Kidney epithelial cell (primary cell): ENCODE measurements at places on chromosomes 1 and 21.

DNA sequence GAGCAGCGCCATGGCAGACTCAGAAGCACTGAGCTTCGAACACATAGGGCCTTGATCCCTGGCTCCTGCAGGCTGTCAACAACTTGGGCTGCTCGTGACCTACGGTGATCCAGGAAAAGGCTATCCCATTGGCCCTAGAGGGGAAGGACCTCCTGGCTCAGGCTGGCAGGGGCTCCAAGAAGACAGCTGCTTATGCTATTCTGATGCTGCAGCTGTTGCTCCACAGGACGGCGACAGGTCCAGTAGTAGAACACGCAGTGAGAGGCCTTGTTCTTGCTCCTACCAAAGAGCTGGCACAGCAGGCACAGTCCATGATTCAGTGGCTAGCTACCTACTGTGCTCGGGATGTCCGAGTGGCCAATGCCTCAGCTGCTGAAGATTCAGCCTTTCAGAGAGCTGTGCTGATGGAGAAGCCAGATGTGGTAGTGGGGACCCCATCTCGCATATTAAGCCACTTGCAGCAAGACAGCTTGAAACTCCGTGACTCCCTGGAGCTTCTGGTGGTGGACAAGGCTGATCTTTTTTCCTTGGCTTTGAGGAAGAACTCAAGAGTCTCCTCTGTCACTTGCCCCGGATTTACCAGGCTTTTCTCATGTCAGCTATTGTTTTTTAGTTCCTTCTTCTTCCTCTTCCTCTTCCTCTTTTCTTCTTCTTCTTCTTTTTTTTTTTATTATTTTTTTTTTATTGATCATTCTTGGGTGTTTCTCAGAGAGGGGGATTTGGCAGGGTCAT lies 18.9 kb downstream of the ITLN2 start:
- DNase-seq: no peak

GRCh38 chr1:185853739-185854138 lies 119.5 kb downstream of the HMCN1 start:
- DNase-seq: peak; percentile 14

- DNase-seq: no peak
Observed at GRCh38 chr1:15730423-15730822, 5.6 kb upstream of the SLC25A34 start.

DNA sequence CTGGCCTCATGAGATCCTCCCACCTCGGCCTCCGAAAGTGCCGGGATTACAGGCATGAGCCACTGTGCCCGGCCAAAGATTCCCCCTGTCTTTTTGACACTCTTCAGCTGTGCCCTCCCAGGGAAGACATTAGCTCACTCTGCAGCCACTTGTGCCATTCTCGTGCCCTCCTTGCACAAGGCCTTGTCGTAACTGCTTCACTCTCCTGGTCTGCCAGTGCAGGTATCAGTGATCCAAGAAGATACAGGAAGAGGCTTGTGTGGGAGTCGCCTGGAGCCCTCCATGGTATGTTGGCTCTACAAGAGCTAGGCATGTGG lies 22.0 kb upstream of the WDR26 start:
- no peak for DNase-seq

GRCh38 chr1:84851839-84852238 lies 41.2 kb downstream of the LPAR3 start:
- peak; percentile 60 for DNase-seq

- DNase-seq: no peak
Observed at GRCh38 chr1:241658081-241658793, 6.2 kb downstream of the WDR64 start.

DNA sequence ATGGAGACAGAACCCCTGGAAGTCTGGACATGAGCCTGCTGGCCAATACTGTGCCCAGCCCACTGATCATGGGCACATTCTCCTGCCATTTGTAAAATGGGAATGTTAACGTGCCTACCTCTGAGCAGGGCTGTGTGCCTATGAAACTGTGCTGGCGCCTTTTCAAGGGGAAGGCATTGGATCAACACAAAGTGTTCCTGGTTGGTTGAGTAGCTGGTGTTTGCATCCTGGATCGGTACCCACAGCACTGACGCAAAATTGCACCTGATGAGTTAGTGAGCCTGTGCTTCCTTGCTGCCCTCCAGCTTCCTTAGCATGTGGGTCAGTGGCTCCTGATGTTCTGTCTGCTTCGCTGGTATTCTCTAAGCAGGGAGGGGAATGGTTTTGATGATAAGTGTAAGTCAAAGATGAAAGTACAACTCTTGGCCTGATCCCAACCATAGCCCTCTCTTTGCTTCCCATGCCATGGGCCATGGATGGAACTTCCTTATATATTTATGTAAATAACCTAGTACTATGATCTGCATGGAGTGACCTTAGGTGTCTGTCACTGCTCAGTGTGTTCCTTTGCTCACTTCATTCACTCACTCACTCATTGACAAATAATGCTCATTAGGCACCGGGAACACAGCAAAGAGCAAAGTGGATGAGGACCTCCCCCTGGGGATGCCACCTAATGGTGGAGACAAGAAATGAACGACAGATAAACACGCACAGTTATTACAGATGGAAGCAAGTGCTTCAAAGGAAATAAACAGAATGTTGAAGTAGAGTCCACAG lies 22.7 kb downstream of the MAB21L3 start:
- DNase-seq: no peak

GRCh38 chr1:190685676-190686075 lies 208.0 kb upstream of the BRINP3 start:
- DNase-seq: no peak

DNA sequence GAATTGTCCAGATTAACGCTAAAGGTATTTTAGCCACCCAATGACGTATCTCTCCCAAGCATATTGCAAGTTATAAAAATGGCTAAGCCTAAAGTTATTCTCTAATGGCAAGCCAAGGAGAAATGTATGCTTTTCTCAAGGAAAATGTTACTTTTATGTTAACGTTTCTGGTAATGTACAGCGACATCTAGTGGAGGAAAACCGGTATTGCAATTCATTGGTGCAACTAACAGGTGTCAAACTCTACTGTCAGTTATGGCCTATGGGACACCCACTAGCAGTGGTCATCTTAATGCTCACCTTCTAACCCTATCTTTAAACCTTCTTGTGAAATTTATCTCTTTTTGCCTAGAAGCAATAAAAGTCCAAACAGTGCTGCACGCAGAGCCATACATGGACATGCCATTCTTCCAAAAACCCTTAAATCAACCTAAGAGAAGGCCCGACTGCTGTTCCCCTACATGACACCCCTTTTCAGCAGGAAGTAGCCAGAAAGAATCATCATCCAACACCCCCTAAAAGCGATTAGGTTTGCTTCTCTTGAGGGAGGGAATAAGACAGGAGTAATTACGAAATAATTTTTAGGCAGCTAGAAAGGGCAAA lies 68.7 kb upstream of the LRIF1 start:
- DNase-seq: no peak

DNA sequence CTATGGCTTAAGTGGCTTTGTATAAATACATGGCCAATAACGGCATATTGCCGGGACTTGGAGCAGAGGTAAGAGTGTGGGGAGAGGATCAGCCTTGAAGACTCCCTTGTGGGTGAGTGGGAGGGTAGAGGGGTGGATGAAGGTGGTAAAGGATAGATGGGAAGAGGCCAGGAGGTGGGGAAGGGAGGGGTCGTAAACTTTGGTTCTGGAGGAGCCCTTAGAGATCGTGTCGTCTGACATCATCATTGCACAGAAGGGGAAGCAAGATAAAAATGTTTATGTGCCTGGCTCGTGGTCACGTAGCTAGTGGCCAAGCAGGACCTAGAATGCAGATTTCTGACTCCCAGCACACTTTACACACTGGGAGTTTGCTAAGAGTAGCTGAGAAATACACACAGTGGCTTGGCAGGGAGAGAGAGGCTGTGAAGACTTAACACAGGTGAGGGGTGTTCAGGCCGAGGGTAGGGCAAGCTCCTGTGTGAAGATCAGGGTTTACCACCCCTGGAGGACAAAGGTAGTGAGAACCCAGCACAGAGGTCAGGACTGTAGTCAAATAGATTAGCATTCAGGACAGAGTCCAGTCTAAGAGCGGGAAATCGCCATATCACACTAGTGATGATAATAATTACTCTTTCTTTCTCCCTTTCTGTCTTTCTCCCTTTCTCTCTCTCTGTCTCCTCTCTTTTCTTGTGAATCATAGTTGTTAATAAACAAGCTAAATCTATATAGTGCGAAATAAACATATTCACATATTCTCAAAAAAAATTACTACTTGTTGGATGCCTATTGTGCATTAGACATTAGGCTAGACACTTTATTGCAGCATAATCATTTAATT lies 75.5 kb downstream of the LRRC8D start:
- DNase-seq: no peak

DNA sequence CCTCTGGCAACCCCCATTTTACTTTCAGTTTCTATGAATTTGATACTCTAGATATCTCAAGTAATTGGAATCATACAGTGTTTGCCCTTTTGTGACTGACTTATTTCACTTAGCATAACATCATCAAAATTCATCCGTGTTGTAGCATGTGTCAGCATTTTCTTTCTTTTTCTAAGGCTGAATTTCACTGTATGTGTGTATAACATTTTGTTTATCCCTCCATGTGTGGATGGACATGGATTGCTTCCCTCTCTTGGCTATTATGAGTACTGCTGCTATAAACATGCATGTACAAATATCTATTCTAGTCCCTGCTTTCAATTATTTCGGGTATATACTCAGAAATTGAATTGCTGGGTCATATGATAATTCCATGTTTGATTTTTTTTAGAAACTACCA lies 97.3 kb downstream of the MAP3K21 start:
- DNase-seq: no peak

- no peak for DNase-seq
Observed at GRCh38 chr1:66931590-66931989, 6.8 kb downstream of the MIER1 start.

DNA sequence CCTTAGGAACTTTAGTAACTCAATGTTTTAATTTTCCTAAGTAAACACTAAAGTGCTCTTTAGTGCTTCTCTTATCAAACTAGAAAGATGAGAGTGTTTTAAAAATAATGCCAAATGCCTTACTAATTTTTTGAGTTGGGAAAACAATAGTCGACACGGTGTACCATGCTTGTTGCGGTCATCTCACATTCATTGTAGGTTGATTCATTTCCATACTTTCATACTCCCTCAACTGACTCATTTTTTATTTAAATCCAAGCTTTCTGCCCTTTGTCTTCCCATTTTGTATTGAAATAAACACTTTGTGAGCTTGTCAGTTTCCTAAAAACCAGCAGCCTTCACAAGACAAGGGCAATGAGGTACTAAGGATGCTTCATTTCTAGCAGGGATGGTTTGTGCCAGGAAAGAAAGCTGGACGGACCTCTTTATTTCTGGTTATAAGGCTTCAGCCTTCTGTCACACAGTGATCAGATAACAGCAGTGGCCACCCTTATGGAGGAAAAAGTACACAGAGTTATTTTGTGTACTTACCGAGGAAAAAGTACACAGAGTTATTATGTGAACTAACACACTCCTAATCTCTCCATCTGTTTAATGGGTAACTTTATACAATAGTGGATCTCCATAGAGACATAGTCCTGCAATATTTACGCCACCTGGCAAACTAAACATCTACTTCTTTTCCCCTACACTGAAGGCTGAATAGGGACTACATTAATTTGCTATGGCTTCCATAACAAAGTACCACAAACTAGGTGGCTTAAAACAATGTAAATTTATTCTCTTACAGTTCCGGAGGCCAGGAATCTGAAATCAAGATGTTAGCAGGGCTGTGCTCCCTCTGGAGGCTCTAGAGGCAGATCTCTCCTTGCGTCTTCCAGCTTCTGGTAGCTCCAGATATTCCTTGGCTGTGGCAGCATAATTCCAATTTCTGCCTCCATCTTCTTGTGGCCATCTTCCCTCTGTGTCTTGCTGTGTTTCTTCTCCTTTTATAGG lies 13.0 kb upstream of the CCDC190 start:
- DNase-seq: no peak

GRCh38 chr1:109635862-109636200 lies 16.2 kb downstream of the AMPD2 start:
- no peak for DNase-seq

GRCh38 chr1:221907166-221907932 lies 165.5 kb upstream of the DUSP10 start:
- no peak for DNase-seq

GRCh38 chr1:101667761-101668160 lies 329.0 kb downstream of the OLFM3 start:
- no peak for DNase-seq

- DNase-seq: no peak
Observed at GRCh38 chr1:153238527-153238926, 21.0 kb upstream of the LORICRIN start.

DNA sequence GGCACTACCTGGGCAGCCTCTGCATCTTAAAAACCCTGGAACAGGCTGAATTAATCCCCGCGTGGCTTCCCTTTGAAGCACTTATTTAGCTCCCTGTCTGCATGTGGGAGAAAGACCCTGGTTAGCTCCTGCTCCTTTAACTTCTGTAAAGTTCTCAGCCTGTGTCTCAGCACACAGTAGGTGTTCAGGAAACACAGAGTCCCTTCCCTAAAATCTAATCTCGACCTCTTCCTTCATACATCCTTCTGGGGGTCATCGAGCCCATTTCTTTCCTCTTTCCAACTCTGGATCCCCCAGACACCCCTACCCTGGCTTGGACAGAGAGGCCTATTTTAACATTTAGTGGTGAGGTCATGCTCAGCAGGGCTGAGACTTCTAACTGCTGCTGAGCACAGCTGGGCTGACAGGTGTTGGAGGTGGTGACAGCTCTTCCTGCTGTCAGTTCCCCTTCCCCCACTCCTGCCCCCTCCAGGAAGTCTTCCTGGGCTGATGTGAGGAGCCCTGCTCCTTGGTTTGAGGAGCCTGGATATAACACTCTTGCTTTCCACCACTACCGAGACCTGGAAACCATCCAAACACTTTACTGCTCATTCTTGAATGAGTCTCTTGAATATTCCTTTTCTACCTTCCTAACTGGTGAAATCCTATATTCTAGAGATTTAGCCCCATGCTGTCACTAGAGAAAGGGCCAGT lies 5.3 kb downstream of the E2F2 start:
- DNase-seq: no peak

GRCh38 chr21:42704861-42705260 lies 51.4 kb downstream of the PDE9A start:
- DNase-seq: no peak

GRCh38 chr1:185441605-185442004 lies 124.6 kb upstream of the IVNS1ABP start:
- DNase-seq: peak; percentile 70

- no peak for DNase-seq
Observed at GRCh38 chr1:200671235-200671786, 1.6 kb upstream of the DDX59 start.

- DNase-seq: no peak
Observed at GRCh38 chr1:210400043-210400840, 71.5 kb downstream of the HHAT start.

DNA sequence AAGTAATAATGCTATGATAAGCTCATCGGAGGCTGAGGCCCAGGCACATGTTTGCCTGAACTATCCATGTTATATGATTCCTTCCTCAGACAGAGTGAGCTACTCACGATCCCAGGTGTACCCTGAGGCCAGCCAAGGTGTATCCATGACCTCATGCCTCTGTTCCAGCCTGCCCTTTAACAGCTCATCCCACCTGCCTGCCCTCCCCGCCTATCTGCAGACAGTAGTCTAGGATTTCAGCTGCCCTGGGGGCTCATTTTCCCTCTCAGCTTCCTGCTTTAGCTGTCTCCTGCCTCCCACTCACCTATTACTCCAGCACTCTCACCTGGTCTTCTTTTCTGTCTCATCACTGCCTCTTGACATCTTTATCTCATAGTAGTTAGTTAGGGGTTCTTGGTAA lies 1.9 kb upstream of the IL24 start:
- no peak for DNase-seq

- no peak for DNase-seq
Observed at GRCh38 chr1:202708456-202709275, 1.6 kb downstream of the SYT2 start.
